Kidney glomerular epithelial cell (primary cell): ENCODE measurements at places on chromosomes 4 and X.
A peak's percentile ranks its signal among the peaks of the same experiment; 100 is the strongest.

GRCh38 chr4:3037957-3038461 lies 36.3 kb downstream of the HTT-AS start:
- no peak for DNase-seq

DNA sequence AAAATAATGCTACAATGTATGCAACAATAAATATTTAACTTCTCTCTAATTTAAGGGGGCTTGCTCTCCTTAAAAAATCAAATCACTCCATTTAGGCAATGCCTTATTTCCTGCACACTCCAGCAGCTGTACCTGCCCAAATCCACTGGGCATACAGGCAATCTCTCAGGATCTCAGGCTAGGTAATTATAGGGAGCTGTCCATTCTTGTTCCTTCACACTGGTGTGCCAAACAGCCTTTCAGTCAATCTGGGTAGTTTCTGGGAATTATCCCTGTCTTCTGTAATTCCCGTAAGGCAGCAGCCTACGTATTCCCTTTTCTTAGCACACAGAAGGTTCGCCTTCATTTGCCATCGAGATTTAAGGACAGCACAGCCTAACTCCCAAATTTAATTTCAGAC lies 922.6 kb upstream of the SLIT2 start:
- no peak for DNase-seq

DNA sequence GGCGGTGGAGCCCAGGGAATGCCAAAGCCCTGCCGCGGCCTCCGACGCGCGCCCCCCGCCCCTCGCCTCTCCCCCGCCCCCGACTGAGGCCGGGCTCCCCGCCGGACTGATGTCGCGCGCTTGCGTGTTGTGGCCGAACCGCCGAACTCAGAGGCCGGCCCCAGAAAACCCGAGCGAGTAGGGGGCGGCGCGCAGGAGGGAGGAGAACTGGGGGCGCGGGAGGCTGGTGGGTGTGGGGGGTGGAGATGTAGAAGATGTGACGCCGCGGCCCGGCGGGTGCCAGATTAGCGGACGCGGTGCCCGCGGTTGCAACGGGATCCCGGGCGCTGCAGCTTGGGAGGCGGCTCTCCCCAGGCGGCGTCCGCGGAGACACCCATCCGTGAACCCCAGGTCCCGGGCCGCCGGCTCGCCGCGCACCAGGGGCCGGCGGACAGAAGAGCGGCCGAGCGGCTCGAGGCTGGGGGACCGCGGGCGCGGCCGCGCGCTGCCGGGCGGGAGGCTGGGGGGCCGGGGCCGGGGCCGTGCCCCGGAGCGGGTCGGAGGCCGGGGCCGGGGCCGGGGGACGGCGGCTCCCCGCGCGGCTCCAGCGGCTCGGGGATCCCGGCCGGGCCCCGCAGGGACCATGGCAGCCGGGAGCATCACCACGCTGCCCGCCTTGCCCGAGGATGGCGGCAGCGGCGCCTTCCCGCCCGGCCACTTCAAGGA lies at the start of gene FGF2:
TSS of gene FGF2 (plus strand) at position 279 of the 705 bp plus-strand sequence. CDS start at position 623, 344 bp downstream.
- DNase-seq = no peak

- DNase-seq = no peak
Measured at GRCh38 chr4:124433500-124433899, 279.0 kb downstream of the ANKRD50 start.

DNA sequence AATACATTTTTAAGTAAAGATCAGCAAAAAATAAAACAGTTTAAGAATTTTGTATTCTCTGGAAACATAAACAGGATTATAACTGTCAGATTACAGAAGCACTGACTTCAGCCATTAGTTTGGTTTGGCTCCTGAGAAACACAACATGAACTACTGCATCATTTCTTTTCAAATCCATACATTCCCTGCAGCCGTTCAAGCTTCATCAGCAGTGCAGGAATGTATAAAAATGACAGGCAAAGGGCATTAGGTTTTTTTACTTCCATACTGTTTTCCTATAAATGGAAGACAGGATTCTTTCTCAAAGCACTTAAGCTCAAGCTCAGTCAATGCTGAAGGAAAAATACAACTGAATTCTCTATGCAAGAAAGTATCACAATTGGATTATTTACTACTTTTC lies 4.2 kb upstream of the MAB21L2 start:
- no peak for DNase-seq

GRCh38 chr4:108172753-108173598 lies 4.2 kb upstream of the LEF1 start:
- DNase-seq = peak; percentile 12

GRCh38 chrX:3962511-3963311 lies 249.3 kb upstream of the PRKX start:
- peak; percentile 21 for DNase-seq

GRCh38 chrX:41596596-41596995 lies 92.2 kb upstream of the GPR34 start:
- DNase-seq = peak; percentile 36

- no peak for DNase-seq
Measured at GRCh38 chr4:8907596-8908205, 36.1 kb upstream of the HMX1 start.

- DNase-seq = no peak
Measured at GRCh38 chr4:17018013-17018412, 119.6 kb upstream of the LDB2 start.

GRCh38 chr4:38034986-38035882 lies 75.0 kb downstream of the PTTG2 start:
- peak; percentile 43 for DNase-seq

DNA sequence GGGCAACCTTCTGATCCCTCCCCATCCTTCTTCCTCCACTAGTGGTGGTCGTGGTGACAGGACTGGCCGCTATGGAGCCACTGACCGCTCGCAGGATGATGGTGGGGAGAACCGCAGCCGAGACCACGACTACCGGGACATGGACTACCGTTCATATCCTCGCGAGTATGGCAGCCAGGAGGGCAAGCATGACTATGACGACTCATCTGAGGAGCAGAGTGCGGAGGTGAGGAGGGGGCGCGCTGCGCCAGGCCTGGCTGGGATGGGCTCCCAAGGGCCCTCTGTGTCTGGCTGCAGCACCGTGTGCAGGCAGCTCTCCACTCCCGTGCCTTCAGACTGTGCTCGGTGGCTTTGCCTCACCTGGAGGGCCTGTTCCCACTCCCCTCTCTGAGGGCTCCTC lies 24.3 kb downstream of the RBM10 start:
- no peak for DNase-seq

DNA sequence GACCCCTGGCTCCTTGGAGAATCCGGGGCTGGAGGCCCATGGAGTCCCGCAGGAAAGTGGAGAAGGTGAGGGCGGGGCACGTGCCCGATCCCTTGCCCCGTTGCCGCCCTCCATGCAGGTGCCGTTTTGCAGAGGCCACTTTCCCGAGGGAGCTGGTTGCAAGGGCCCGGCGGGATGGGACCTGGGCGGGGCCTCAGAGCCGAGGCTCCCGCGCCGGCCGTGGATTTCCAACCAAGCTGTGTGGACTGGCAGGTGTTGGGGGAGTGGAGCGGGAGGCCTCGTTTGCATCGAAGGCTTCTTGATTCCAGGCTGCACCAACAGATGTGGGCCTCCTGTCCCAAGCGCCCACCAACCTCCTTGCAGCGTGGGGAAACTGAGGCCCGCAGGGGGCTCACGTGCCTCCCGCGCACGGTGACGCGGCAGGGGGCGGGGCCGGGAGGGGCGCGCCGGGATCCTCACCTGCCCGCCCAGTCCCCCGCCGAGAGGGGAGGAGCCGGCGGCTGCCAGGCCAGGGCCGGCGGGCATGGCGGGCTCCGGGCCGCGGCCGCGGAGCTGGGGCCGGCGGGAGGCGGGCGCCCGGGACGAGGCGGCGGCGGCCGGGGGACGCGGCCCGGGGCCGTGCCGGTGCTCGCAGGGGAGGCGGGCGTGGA lies 24.9 kb downstream of the SH3BP2 start:
- no peak for DNase-seq
